C1 segment of cervical spinal cord (tissue), 14 donors: ENCODE measurements at places on chromosomes 1 and 21.

GRCh38 chr21:42042651-42043050, 28.5 kb upstream of the UMODL1 start:
- DNase-seq: no peak

DNA sequence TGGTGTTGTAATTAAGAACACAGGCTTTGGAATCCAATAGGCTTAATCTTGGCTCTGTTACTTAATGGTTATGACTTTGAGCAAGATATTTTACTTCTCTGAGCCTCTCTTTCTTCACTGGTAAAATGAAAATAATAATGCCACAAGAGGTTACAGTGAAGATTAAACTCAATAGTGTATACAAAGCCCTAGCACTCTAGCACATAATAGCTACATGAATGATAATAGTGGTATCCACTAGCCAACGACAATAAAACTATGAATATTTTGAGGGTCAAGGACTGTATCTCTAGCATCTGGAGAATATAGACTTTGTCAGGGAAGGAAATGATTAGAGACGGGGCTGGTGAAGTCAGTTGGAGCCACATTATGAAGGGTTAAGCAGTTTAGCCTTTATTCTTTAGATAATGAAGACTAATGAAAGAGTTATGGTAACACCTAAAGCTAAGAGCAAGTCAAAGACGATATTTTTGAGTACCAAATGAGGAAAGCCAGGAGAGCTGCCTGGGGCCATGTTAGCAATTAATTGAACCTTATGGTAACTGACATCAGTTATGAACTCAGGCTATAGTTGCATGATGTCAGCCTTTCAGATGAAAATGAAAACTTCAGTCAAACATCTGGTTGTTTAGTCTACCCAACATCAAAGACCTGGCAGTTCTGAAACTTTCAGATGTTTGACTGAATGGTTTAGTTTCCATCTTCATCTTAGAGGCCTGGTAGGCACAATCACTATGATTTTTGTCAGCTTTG, 32.8 kb upstream of the RNF11 start:
- DNase-seq: no peak

- no peak for DNase-seq
Measured at GRCh38 chr1:17359808-17360207, 12.2 kb upstream of the PADI6 start.

- DNase-seq: no peak
Measured at GRCh38 chr1:53822931-53823330, 15.2 kb downstream of the NDC1 start.
